ENCODE measurements at places on chromosomes 1 and 21.

GRCh38 chr1:214259353-214259977 lies 21.5 kb upstream of the SMYD2 start:
- no peak for DNase-seq

GRCh38 chr1:85494074-85494903 lies 29.3 kb upstream of the DDAH1 start:
- DNase-seq: no peak

GRCh38 chr1:66980745-66981367 lies 56.1 kb downstream of the MIER1 start:
- DNase-seq: no peak

- DNase-seq: no peak
Measured at GRCh38 chr1:231359113-231359512, 21.0 kb downstream of the SPRTN start.

DNA sequence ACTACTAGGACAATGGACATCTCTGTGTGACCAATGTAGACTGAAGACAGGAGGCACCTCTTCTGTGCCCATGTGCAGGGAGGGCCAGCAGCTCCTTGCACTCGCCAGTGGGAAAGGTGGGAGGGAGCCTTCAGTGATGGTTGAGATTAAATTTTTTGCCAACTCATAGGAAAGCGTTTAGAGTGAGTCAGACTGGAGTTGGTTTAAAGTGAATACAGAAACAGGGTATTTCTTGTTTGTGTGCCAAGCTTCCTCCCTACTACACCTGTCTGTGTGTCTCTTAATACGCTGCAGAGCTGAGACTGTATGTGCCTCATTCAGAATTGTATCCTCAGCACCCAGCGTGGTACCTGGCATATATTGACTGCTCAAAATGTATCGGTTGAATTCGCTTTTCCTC lies 13.5 kb upstream of the COL16A1 start:
- no peak for DNase-seq
